GM10248 (cell line): ENCODE measurements at places on chromosomes 7 and 10.

DNA sequence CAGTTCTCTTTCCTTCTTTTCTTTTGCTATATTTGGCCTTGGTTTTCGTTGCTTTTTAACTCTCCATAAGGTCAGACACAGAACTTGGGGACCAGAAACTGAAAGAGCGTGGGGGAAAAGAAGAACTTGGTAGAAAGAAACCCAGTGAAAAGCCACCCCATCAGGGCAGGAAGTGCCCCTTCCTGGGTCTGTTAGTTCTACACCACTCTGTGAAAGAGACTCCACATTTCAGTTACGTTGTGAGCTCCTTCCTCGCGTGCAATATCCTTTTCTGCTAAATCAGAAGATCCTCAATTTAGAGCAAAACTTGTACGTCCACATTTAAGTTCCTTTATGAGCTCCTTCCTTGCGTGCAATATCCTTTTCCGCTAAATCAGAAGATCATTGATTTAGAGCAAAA is 220.6 kb upstream of the FOXK1 start:
- no peak for DNase-seq

GRCh38 chr10:63574011-63574410 is 52.8 kb downstream of the REEP3 start:
- DNase-seq, result no peak

DNA sequence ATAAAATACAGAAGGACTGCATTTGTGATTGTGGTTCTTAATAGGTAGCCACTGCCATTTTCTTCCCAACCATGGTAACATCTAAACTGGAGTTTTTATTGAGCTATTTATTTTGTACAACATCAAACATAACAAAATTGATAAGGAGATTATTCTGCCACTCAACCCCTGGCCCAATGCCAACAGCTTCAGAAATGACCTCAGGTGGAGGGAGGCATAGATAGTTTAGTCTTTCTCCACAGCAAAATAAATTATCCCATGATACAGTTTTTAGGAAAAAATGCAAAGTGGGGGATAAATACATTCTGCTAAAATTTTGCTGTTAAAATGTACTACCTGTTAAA is 57.6 kb downstream of the LRRTM3 start:
- DNase-seq, result no peak

GRCh38 chr10:80133206-80133605 is 676 bp downstream of the PLAC9 start:
- no peak for DNase-seq

GRCh38 chr7:74480861-74481417 is 27.2 kb downstream of the GTF2IRD1 start:
- DNase-seq, result no peak

- no peak for DNase-seq
Measured at GRCh38 chr7:50213622-50214017, 90.9 kb upstream of the IKZF1 start.

- no peak for DNase-seq
Measured at GRCh38 chr7:76354981-76355730, 3.6 kb downstream of the YWHAG start.
